ENCODE measurements at places on chromosomes 5 and 9. TPM values are rescaled to one million over a fixed set of nuclear protein-coding genes. Genes with fewer than 3 reads are reported as not detected.

GRCh38 chr5:19266791-19267190, 721.2 kb downstream of the CDH18 start:
- no peak overlapping the region for H3K4me3 ChIP-seq
- no peak overlapping the region for H3K27ac ChIP-seq
- H3K27me3 ChIP-seq = no peaks in the 10 kb centered on the region
- no peaks in the 10 kb centered on the region for H3K4me1 ChIP-seq
- no peaks in the 10 kb centered on the region for H3K36me3 ChIP-seq

GRCh38 chr5:124524552-124525232, 221.7 kb downstream of the ZNF608 start:
- no peaks in the 10 kb centered on the region for H3K27me3 ChIP-seq
- H3K4me1 ChIP-seq = peaks cover 1% of the 10 kb centered on the region
- no peak for DNase-seq
- H3K4me3 ChIP-seq = no peak overlapping the region

- H3K4me1 ChIP-seq = peaks cover 21% of the 10 kb centered on the region
- no peaks in the 10 kb centered on the region for H3K27me3 ChIP-seq
- no peak overlapping the region for H3K27ac ChIP-seq
Observed at GRCh38 chr9:101403516-101404285, 5.0 kb downstream of the ZNF189 start.

GRCh38 chr5:44332285-44332971, 56.8 kb downstream of the FGF10 start:
- no peak overlapping the region for H3K27ac ChIP-seq
- H3K4me3 ChIP-seq = no peak overlapping the region
- no peaks in the 10 kb centered on the region for H3K36me3 ChIP-seq
- DNase-seq = no peak
- H3K4me1 ChIP-seq = no peaks in the 10 kb centered on the region

DNA sequence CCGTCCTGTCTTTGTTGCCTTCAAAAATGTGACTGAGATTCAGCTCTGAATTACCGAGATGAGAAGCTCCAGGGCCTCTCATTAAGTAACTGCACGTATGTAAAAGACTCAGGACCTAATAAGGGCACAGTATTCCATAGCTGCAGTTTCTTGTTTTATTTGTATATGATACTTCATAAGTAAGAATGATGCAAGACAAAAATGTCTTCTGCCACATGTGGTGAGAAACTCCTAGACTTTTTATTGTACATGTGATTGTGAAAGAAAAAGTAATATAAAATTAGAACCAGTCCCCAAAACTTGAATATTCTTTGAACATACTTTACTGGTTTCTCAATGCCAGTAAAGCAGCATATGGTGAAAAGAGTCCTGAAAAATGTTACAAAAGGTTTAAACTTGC, 110.1 kb upstream of the OTULINL start:
- peaks cover 3% of the 10 kb centered on the region for H3K27me3 ChIP-seq
- no peak overlapping the region for H3K4me3 ChIP-seq
- H3K27ac ChIP-seq = no peak overlapping the region

DNA sequence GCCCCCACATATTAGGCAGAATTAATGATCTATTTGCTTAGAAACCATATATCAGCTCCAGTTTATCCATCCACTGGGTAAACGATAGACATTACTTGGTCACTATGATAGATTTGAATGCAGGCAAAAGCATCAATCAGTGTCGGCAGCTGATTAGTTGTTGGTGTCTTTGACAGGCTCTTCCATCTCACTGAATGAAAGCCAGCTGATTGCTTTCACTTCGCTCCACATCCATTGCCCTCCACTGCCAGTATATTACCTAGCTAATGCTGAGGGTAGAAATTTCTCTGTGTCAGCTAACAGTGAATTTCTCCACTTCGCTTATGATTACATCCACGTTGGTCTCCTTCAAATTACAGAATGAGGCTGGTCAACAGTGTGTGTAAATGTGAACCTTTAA, 821.3 kb upstream of the TYRP1 start:
- H3K4me3 ChIP-seq = no peak overlapping the region
- H3K4me1 ChIP-seq = no peaks in the 10 kb centered on the region
- no peaks in the 10 kb centered on the region for H3K27me3 ChIP-seq
- no peak for DNase-seq
- H3K27ac ChIP-seq = no peak overlapping the region
- H3K36me3 ChIP-seq = no peaks in the 10 kb centered on the region

GRCh38 chr5:57690724-57691123, 208.1 kb upstream of the ACTBL2 start:
- no peak for DNase-seq
- no peaks in the 10 kb centered on the region for H3K27me3 ChIP-seq
- no peaks in the 10 kb centered on the region for H3K36me3 ChIP-seq
- no peaks in the 10 kb centered on the region for H3K4me1 ChIP-seq
- no peak overlapping the region for H3K27ac ChIP-seq
- H3K4me3 ChIP-seq = no peak overlapping the region

- DNase-seq = no peak
- no peak overlapping the region for H3K27ac ChIP-seq
- H3K4me3 ChIP-seq = no peak overlapping the region
- no peaks in the 10 kb centered on the region for H3K4me1 ChIP-seq
- H3K36me3 ChIP-seq = no peaks in the 10 kb centered on the region
Observed at GRCh38 chr9:14710804-14711203, 11.7 kb downstream of the CER1 start.

- H3K27me3 ChIP-seq = no peaks in the 10 kb centered on the region
- H3K27ac ChIP-seq = no peak overlapping the region
- H3K36me3 ChIP-seq = peaks cover 5% of the 10 kb centered on the region
- no peaks in the 10 kb centered on the region for H3K4me1 ChIP-seq
- no peak overlapping the region for H3K4me3 ChIP-seq
Observed at GRCh38 chr9:123590499-123590898, 234.5 kb downstream of the CRB2 start.

GRCh38 chr9:28961623-28962022, 1388.3 kb upstream of the C9orf72 start:
- H3K36me3 ChIP-seq = no peaks in the 10 kb centered on the region
- no peaks in the 10 kb centered on the region for H3K4me1 ChIP-seq
- no peak overlapping the region for H3K4me3 ChIP-seq
- no peak overlapping the region for H3K27ac ChIP-seq

DNA sequence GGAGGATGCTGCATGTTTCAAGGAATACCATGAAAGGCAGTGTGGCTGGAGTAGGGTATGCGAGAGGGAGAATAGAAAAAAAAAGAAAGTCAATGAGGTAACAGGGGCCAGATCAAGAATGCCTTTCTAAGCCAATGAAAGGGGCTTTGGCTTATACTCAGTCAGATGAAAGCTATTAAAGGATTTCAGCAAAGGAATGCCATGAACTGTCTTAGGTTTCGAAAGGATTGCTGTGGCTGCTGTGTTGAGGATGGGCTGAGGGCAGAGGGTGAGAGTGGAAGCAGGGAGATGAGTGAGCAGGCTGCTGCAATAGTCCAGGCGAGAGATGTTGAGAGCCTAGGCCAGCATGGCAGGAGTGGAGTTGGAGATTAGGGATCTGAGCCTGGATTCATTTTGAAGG, 135.4 kb upstream of the CKMT2 start:
- DNase-seq = no peak
- no peak overlapping the region for H3K4me3 ChIP-seq
- H3K4me1 ChIP-seq = peaks cover 2% of the 10 kb centered on the region
- no peaks in the 10 kb centered on the region for H3K27me3 ChIP-seq
- no peak overlapping the region for H3K27ac ChIP-seq

DNA sequence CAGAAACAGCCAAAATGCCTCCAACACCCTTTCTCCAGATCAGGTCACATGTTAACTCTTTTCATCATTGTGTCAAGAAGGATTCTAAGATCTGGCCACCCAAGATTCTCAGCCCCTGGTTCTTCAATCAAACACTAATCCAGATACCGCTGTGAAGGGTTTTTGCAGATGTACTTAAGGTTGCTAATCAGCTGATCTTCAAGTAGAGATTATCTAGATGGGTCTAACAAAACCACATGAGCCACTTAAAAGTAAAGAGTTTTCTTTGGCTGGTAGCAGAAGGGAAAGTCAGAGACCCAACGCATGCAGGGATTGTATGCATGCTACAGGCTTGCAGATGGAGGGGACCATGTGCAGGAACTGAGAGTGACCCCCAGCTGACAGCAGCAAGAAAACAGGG, 267.9 kb downstream of the CDK5RAP2 start:
- no peak for DNase-seq
- H3K36me3 ChIP-seq = no peaks in the 10 kb centered on the region
- H3K4me3 ChIP-seq = no peak overlapping the region
- H3K27me3 ChIP-seq = peaks cover 6% of the 10 kb centered on the region
- H3K4me1 ChIP-seq = no peaks in the 10 kb centered on the region
- H3K27ac ChIP-seq = no peak overlapping the region

DNA sequence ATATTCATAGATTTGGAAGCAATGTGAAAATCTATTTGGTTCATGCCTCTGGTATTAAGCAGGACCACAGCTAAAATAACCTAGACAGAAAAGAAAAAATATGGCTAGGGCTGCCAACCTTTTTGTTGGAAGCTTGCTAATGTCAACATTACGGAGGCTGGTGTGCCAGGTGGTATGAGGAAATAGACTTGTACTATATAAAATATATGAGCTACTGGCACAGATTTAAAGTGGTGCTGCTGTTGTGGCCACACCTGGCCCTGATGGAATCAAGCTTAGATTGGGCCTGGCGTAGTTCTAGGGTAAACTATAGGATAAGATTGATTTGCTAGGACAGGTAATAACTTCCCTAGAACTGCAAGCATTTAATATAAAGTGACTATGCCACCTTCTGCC, 10.6 kb upstream of the PARP8 start:
- H3K27ac ChIP-seq = no peak overlapping the region
- no peak overlapping the region for H3K4me3 ChIP-seq
- H3K4me1 ChIP-seq = peaks cover 15% of the 10 kb centered on the region
- H3K27me3 ChIP-seq = no peaks in the 10 kb centered on the region
- peaks cover 2% of the 10 kb centered on the region for H3K36me3 ChIP-seq
- DNase-seq = no peak

DNA sequence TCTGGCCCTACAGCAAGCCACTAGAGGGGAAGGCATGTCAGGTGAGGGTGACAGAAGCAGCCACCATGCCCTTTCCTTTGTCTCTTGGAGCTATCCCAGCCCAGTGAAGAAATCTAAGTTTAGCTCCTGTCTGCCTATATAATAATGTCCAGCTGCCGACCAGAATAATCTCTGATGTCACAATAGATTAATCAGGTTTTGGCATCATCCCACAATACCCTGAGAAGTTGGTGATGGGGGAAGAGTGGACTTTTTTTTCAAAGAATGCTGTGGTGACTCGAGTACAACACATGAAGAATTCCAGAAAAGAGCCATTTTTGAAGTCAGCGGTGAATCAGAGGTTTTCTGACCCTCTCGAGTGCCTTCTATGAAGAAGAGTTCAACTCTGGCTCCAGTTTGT, 1.7 kb upstream of the TSLP start:
- H3K36me3 ChIP-seq = peaks cover 3% of the 10 kb centered on the region
- H3K4me3 ChIP-seq = no peak overlapping the region
- H3K27me3 ChIP-seq = peaks cover 83% of the 10 kb centered on the region
- H3K27ac ChIP-seq = no peak overlapping the region
- no peak for DNase-seq

DNA sequence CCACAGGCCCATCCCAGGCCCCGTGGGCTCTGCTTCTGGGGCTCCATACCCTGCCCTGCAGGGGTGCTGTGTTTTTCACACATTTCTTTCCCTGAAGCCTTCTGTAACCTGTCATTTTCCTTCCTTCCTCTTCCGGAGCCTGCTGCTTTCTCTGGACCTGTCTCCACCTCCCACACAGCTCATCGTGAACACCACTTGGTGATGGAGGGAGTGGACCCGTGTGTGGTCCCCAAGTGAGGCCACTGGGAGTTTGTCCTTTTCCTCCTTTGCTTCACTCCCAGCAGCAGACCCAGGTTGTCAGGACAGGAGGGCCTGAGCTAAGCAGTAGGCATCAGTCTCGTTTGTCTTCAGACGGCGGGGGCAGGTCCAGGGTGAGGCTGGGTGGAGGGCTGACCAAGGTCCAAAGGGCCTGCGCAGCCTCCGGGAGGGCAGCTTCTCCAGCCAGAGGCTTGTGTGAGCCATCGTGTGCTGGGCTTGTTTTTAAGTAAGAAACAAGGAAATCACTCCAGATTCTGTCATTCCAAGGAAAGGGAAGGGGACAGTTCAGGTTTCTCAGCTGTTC, 5.8 kb upstream of the POMT1 start:
- no peak overlapping the region for H3K27ac ChIP-seq
- DNase-seq = no peak
- peaks cover 73% of the 10 kb centered on the region for H3K36me3 ChIP-seq

GRCh38 chr9:123586275-123586674, 230.3 kb downstream of the CRB2 start:
- no peaks in the 10 kb centered on the region for H3K27me3 ChIP-seq
- H3K4me1 ChIP-seq = no peaks in the 10 kb centered on the region
- no peak overlapping the region for H3K4me3 ChIP-seq
- no peak for DNase-seq
- H3K27ac ChIP-seq = no peak overlapping the region
- peaks cover 8% of the 10 kb centered on the region for H3K36me3 ChIP-seq

DNA sequence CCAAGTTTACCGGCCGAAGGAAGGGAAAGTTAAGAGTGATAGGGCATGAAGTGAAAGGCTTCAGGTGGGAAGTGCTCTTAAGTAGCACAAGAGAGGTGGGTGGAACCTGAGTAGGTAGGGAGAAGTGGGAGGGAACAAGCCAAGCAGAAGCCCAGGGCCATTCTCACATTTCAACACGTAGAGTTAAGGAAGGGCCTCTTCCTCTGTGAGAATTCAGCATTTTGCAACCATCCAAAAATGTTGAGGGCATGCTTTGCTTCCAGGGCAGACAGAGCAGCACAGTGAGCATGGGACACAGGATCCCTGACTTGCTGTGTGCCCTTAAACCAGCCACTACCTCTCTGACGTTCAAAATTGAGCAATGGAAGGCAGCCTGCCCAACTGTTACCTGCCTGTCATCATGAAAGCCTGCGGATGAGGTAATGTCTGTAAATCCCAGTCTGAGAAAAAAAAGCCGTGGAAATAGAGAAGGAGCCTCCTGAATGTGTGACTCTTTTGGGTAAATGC, 3.3 kb downstream of the CYFIP2 start:
- peak overlapping the region; percentile 79 for H3K4me3 ChIP-seq
- peaks cover 68% of the 10 kb centered on the region for H3K36me3 ChIP-seq
- peak overlapping the region; percentile 95 for H3K27ac ChIP-seq

DNA sequence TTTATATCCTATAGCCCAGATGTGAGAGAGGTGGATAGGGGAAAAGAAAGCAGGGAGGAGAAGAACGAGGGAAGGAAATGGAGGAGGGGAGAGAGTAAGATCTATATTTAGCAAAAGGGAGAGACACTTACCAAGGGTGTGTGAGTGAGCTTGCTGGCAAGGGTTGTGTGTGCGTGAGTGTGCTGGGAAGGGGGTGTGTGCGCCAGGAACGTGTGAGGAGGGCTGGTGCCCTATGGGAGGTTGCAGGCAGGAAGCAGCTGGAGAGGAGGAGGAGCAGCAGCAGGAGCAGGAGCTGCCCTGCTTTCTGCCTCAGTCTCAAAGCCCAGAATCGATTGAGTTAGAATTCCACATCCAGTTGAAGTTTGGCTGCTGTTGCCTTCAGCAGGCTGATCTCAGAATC, 148.3 kb upstream of the RUSC2 start:
- no peaks in the 10 kb centered on the region for H3K36me3 ChIP-seq
- no peaks in the 10 kb centered on the region for H3K4me1 ChIP-seq
- no peak overlapping the region for H3K27ac ChIP-seq

The ZBTB26 gene
- total RNA-seq = 6.6 TPM

The SAPCD2 gene
- 56.8 TPM for total RNA-seq

The SGTB gene
- 17.5 TPM for total RNA-seq

The C6 gene
- not detected for total RNA-seq

The PCDHA5 gene
- total RNA-seq = not detected

The ZNF79 gene
- 11.3 TPM for total RNA-seq

The GPX8 gene
- not detected for total RNA-seq

The CDH9 gene
- not detected for total RNA-seq

The PCSK5 gene
- 3.5 TPM for total RNA-seq

The HSDL2 gene
- total RNA-seq = 29.8 TPM

The SPINK7 gene
- not detected for total RNA-seq

The ADAMTS19 gene
- total RNA-seq = not detected

Data from activated CD8-positive, alpha-beta T cell treated with anti-CD3 and anti-CD28 coated beads, Interleukin-2, amount 10 ng/mL, durations not matched to agents 7 days and 5 days (primary cell).